Activated T-cell treated with anti-CD3 and anti-CD28 coated beads, Interleukin-2, amount 50 U/mL, for 24 hours (primary cell): ENCODE measurements at places on chromosomes 12 and 14.
A peak's percentile ranks its signal among the peaks of the same experiment; 100 is the strongest.

GRCh38 chr12:41055875-41056577 is 132.1 kb upstream of the PDZRN4 start:
- no peak for DNase-seq

- no peak for DNase-seq
Observed at GRCh38 chr14:97873291-97873690, 1076.1 kb downstream of the VRK1 start.

- DNase-seq = no peak
Observed at GRCh38 chr12:58296863-58297262, 355.5 kb downstream of the ATP23 start.

DNA sequence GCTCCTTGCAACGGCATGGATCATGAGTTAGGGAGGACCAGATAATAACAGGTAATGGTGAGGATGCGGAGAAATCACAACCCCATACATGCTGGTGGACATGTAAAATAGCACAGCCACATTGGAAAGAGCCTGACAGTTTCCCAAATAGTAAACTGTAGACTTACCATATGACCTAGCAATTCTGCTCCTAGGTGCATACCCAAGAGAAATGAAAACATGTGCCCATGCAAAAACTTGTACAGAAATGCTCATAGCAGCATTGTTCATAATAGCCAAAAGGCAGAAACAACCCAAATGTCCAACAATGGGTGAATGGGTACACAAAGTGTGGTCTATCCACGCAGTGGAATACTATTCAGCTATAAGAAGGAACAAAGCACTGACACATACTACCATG is 97.5 kb upstream of the VRK1 start:
- no peak for DNase-seq

DNA sequence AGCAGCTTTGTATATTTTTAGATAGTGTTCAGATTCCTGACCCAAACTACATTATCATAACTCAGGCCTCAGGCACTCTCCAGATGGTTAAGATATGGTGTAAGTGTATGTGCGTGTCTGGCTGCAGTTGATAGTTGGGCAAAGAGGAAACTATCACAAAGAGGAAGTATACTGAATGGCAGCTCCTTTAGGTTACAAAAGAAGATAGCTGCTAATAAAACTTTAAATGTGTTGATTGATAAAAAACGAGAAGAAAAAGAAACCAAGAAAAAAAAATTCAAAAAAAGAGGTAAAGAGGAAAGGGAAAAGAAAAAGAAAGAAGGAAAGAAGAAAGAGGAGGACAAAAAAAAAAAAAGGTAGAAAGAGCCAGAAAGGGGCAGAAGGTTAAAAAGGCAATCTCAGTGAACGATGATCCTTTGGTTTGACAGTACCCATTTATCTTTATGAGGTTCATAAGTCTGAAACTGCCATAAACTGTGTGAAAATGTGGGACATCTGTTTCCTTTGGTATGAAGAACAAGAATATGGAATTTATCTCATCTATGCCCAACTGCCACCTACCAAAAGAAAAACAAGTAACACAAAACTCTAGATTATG is 42.2 kb downstream of the TAOK3 start:
- no peak for DNase-seq

DNA sequence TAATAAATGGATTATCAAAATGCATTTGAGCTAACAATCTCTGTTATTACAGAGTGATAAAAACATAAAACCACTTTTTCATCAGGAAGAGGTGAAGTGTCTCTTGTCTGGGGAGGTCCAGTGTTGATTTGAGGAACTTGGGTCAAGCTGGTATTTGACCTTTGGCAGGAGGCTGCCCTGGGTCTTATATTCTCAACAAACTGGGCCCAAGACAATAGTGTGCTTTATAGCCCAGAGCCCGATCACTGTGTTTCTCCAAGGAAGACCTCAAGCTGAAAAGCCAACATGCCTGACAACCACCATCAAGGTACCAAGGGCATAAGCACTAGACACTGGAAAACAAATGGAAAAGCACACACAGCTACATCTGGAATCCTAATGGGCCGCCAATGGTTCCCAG is 137.0 kb downstream of the SLC25A21 start:
- DNase-seq = no peak

- DNase-seq = no peak
Observed at GRCh38 chr12:80684077-80684495, 23.3 kb upstream of the MYF6 start.

DNA sequence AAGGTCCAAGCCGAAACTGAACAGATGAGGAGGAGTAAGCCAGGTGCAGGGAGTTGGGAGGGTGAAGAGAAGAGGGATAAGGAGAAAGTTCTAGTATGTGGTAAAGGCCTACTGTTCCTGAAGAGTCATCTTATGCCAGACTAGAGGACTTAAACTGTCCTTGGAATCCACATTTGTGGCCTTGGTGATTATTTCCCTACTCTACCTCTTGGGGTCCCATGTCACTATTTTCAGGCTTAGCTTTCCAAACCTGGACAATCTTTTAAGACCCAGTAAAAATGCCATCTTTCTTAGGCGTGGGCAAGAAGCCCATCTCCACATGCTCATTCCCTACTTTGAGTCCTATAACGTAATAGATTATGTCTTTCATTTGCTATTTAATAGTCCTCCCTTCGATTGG is 40.1 kb upstream of the CRY1 start:
- no peak for DNase-seq

DNA sequence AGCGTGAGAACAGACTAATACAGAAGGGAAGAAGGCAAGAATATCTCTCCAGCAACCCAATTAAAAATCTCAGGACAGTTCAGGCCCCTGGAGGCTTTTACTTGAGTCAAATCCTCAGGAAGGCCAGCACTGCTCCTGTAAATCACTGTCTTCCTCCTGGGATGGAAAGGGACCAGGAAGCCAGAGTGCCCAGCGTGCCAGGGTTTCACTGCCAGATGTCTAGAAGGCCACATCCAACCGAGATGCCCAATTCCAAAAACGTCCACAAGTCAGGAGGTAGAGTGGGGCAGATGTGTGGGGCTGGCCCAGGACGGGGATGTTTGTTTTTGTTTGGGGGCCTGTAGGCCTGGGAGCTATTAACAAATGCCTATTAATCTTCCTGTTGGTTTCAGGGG is 332.0 kb downstream of the MED13L start:
- no peak for DNase-seq

GRCh38 chr12:111532751-111533150 is 66.4 kb downstream of the ATXN2 start:
- DNase-seq = no peak

DNA sequence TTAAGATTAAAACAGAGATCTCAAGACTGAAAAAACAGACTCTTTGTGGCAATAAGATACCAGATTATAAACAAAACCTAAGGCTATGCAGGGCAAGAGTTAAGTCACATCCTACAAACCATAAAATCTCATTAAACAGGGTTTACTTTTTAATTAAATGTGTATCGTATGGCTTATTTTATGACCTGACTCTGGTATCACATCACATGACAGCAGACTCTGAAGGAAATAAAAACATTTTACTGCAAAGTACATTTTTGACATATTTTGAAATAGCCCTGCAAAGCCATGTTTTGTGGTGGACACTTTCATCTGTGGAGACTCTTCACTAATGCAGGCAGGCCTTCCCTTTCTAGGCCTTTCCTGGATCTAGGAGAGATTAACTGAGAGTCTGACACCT is 327.6 kb upstream of the CLEC14A start:
- DNase-seq = no peak

- DNase-seq = peak; percentile 14
Observed at GRCh38 chr14:101464984-101465794, 96.1 kb upstream of the DIO3 start.

DNA sequence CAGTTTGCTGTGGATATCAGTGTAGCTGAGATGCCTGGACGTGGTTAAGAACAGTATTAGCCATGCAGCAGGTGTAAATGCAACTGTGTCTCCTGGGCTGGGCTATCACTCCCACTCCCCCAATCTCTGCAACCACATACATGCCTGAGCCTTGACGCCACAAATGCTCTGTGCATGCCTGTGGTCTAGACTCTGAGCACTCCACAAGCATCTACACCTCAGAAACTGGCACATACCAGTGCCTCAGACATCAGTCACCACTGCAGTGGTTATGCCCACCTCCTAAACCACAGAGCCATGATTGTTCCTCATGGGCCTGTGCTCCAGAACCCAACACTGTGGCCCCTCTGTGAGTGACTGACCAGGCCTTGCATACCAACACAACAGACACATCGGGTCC is 226.8 kb upstream of the ALG10 start:
- no peak for DNase-seq

DNA sequence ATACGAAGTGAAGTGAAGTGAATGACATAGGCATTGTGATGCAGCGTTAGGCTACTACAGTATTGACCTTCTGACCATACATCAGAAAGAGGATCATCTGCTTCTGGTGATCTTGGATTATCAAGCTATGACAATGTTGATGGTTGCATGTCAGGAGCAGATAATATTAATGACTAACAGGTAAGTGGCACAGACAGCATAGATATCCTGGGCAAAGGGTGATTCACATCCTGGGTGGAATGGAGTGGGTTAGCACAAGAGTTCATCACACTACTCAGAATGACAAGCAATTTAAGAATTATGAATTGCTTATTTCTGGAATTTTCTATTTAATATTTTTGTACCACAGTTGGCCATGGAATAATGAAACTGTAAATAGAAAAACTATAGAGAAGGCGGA is 397.9 kb upstream of the ATP2B1 start:
- no peak for DNase-seq

GRCh38 chr14:94550041-94550440 is 11.2 kb upstream of the SERPINA4 start:
- no peak for DNase-seq

GRCh38 chr12:110896559-110896958 is 23.8 kb downstream of the MYL2 start:
- no peak for DNase-seq

GRCh38 chr12:97301576-97301975 is 161.0 kb upstream of the RMST start:
- no peak for DNase-seq

GRCh38 chr12:4809013-4809448 is 88.8 kb downstream of the GALNT8 start:
- no peak for DNase-seq

DNA sequence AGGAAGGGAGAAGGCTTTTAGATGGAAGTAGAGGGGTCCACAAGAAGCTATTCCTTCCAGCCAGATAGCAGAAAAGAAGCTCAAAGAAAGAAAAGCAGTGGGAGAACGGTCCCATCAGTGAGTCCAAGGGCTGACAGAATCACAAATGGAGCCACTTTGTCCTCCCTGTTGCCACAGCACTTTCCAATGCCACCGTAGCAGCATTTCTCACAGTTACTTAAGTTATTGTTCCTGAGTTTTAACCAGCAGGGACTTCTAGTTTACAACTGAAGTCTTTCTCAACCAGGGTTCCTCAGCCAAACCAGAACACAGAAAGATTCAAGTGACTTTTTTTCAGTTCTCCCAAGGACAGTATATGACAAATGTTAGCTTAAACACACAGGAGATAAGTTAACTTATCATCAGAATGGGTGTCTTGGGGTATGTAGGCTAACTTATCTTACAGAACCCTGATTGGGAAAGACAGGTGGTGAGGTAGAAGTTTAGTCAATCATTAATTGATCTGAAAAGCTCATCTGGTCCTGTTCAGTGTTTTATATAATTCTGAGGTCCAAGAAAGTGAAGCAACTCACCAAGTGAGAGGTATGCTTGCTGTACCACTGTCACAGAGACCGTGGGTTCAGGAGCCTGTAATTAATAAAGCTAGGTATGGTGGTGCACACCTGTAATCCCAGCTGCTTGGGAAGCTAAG is 7.0 kb downstream of the GATC start:
- DNase-seq = no peak

DNA sequence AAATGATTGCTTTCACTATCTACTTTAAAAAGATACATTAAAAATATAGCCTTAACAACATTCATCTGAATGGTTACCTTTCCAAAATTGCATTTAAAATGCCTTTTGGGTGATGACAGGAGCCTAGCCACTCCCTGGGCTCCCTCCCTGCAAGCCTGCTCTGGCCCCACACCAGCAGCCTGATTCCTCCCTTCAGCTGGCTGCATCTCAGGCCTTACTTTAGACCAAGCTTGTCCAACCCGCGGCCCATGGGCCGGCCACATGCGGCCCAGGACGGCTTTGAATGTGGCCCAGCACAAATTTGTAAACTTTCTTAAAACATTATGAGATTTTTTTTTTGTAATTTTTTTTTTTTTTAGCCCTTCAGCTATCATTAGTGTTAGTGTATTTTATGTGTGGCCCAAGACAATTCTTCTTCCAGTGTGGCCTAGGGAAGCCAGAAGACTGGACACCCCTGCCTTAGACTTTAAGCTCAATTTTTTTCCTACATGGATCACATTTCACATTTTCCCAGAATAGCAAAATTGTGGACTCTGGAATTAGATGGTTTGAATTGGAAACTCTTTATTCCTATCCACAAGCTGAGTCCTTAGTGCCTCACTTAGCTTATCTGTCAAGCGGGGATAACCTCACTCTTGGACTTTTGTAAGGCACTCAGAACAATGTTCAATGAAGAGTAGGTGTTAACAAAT is 124.4 kb downstream of the MYRFL start:
- no peak for DNase-seq

DNA sequence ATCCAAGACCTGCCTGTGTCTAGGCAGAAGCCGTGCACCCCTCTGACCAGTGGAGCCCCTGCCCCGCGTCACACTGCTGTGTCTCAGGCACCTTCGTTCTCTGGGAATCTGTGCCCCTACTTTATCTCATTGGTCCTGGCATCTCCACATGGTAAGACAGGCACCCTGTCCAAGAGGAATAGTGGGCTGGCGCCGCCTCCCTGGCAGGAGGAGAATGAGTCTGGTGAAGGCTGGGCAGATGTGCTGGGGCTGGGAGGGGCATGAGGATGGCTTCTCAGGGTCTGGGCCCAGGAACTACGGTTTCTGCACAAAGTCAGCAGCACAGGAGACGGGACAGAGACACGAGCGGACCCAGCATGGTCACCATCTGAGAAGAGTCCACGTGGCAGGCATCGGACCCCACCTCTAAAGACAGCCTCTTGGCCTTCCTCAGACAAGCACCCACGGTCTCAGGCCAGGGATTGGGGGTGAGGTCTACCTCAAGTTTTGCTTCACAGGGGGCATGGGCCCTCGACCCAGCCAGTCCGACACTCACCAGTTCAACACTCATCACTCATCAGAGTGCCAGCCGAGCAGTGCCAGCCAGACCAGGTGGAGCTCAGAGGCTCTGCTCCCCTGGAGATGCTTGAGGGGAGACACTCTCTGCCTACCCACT is 306.7 kb downstream of the ADGRD1 start:
- no peak for DNase-seq

- DNase-seq = no peak
Observed at GRCh38 chr14:94009767-94010166, 12.7 kb downstream of the CCDC197 start.

GRCh38 chr12:76266797-76267196 is 81.4 kb downstream of the BBS10 start:
- DNase-seq = no peak

GRCh38 chr14:64649383-64649998 is 54.7 kb upstream of the PLEKHG3 start:
- no peak for DNase-seq

DNA sequence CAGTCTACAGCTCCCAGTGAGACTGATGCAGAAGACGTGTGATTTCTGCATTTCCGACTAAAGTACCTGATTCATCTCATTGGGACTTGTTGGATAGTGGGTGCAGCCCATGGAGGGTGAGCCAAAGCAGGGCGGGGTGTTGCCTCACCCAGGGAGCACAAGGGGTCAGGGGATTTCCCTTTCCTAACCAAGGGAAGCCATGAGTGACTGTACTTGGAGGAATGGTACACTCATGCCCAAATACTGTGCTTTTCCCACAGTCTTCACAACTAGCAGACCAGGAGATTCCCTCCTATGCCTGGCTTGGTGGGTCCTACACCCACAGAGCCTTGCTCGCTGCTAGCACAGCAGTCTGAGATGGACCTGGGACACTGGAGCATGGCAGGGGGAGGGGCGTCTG is 21.0 kb upstream of the ABCC9 start:
- DNase-seq = no peak
